Camera-type eye (tissue), 1 donor: ENCODE measurements at places on chromosomes 2 and 18. TPM values are rescaled to one million over a fixed set of nuclear protein-coding genes. Genes with fewer than 3 reads are reported as not detected.

PLGLB2 gene
- total RNA-seq: 4.6 TPM

LRP1B gene
- 9.5 TPM for total RNA-seq

EML6 gene
- 11.4 TPM for total RNA-seq

RAD51AP2 gene
- total RNA-seq: 0.27 TPM

LYG2 gene
- total RNA-seq: not detected

RESP18 gene
- not detected for total RNA-seq
